ENCODE measurements at places on chromosomes 4 and X. TPM values are rescaled to one million over a fixed set of nuclear protein-coding genes. Genes with fewer than 3 reads are reported as not detected.

- DNase-seq: no peak
These were observed 47.3 kb downstream of the RS1 start for GRCh38 chrX:18624599-18624998.

DNA sequence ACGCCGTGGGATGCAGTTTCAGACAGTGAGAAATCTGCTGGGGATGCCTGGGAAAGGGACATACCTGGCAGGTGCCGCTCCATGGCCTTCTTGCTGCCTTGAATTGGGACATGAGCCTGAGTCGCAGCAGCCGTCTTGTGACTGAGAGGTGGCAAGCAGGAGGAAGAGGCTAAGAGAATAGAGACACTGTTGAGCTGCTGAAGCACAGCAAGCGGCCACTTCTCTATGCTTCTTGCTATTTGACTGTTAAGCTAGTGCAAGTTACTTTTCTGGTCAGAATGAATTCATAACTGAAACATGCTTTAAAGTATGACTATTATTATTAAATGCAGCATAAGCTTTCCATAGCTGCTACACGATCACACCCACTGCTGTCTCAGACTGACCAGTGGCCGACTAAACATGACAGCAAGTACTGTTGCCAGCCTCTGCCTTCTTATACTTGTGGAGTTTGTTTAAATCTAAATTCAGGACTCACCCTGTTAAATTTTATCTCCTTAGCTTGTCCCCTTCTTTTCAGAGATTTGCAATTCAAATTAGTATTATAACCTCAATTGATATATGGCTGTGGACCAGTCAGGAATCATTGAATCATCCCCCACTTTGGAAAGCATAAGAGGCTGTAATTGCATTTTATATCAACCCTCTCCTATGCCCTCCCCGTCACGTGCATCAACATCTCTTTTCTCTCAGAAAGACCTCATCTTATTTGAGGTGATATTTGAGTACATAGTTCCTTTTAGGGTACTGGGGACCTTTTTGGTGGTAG lies 24.8 kb upstream of the ACSL1 start:
- DNase-seq: no peak

CT45A2 gene
- not detected for total RNA-seq

DNA sequence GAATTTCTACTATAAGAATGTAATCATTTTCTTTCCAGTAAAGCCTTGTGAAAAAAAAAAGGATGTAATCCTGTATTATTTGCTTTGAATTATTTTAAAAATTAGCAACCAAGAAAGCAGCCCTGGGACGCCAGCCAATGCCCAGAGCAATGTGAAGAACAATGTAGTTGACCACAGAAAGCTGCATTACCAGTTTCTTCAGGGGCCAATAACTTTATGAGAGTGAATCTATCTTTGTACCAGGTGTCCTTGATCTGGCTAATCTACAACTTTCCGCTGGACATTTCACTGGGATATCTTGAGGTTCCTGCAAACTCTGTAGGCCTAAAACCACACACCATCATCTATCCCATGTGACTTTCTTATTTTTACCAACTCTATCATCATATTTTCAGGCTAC lies 7.6 kb upstream of the KLHL2 start:
- no peak for DNase-seq
